MM.1S (cell line): ENCODE measurements at places on chromosomes 3 and 15.

DNA sequence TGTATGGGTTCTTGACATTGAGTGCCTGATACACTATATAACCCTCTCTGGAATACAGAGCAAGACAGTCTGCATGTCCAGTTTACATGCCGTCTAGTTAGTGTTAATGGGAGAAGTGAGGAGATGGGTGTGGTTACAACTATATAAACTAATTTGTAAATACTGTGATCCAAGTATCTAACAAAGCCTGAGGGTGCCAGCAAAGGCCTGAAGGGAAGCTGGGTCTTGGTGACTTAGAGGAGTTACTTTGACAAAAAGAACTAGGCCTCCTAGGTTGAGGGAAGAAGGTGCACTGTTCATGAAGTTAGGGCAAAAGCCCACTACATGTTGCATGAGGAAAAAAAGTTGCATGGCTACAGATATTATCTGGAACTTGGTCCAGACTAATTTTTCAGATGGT, 2.3 kb downstream of the NSUN3 start:
- H3K27me3 ChIP-seq, result no peaks in the 10 kb centered on the region
- H3K4me3 ChIP-seq, result no peak overlapping the region
- no peak overlapping the region for H3K27ac ChIP-seq
- H3K4me1 ChIP-seq, result peaks cover 16% of the 10 kb centered on the region
- 0 out of 2 replicates have a peak, but pooled peaks cover 4% of the 10 kb centered on the region for H3K36me3 ChIP-seq
- DNase-seq, result no peak

GRCh38 chr15:80932989-80933388, 56.6 kb downstream of the MESD start:
- H3K27ac ChIP-seq, result no peak overlapping the region
- no peaks in the 10 kb centered on the region for H3K4me1 ChIP-seq
- no peaks in the 10 kb centered on the region for H3K27me3 ChIP-seq
- no peak overlapping the region for H3K4me3 ChIP-seq
- no peak for DNase-seq

- no peak overlapping the region for H3K4me3 ChIP-seq
- DNase-seq, result no peak
- no peaks in the 10 kb centered on the region for H3K4me1 ChIP-seq
- H3K27me3 ChIP-seq, result no peaks in the 10 kb centered on the region
- no peak overlapping the region for H3K27ac ChIP-seq
- H3K36me3 ChIP-seq, result no peaks in the 10 kb centered on the region
These were observed 22.0 kb upstream of the BCL2L10 start for GRCh38 chr15:52134502-52135144.

DNA sequence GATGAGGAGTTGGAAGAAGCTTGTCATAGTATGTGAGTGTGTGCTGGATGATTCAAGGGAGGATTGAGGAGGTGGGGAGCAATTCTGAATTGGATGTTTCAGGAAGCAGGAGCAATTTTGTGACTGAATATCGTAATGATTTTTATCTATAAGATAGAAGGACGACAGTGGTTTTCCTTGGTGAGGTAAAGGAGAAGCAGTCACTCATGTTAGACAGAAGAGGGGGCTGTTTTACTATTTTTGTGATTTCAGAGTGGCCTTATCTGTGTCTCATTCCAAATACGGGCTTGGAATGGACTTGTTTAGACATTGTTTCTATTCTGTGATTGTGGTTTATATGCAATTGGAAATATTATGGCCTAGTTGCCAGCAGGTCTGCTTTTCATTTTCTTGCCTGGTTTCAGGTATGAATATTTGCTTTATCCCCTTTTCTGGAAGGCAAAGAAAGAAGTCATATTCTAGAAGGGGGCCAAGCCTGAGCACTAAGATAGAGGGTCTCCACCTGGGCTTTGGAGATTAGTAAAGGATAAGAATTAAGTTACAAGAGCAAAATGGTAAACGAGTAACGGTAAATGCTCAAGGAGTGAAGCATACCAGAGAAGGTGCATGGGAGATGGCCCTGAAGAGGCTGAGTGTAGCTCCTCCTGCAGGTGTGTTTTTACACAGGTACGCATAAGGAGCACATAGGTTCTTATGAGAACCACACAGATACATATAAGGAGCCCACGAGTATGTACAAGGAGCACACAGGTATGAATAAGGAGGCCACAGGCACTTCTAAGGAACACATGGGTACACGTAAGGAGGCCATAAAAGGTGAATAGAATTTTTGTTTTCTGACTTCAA, 124.6 kb upstream of the KCNAB1 start:
- peak; percentile 63 for DNase-seq
- H3K27me3 ChIP-seq, result no peaks in the 10 kb centered on the region
- no peaks in the 10 kb centered on the region for H3K4me1 ChIP-seq
- H3K27ac ChIP-seq, result no peak overlapping the region
- H3K4me3 ChIP-seq, result no peak overlapping the region

DNA sequence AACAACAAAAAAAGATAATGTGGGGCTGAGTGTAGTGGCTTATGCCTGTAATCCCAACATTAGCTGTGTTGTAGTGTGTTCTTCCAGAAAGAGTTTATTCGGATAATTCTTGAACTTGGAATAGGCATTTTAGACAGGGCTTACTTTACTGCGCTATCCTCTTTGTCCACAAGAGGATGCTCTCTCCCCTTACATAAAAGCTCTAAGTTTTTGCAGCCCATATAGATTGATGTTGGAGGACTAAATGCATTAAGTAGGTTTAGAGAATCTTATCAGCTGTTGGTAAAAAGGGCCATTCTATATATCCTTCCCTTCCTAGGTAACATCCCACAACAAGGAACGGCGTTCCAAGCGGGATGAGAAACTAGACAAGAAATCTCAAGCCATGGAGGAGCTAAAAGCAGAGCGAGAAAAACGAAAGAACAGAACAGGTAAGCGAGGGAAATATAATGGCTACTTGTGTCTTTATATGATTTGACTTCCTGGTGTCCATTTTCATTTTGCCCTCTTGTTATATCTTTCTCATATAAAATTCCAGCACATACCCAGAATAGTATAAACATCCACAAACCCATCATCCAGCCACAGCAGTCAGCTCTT, 27.8 kb upstream of the ITPKA start:
- peak; percentile 56 for DNase-seq
- no peak overlapping the region for H3K27ac ChIP-seq
- H3K36me3 ChIP-seq, result no peaks in the 10 kb centered on the region; the same call in 1 of the 2 replicates
- H3K27me3 ChIP-seq, result no peaks in the 10 kb centered on the region
- no peaks in the 10 kb centered on the region for H3K4me1 ChIP-seq

DNA sequence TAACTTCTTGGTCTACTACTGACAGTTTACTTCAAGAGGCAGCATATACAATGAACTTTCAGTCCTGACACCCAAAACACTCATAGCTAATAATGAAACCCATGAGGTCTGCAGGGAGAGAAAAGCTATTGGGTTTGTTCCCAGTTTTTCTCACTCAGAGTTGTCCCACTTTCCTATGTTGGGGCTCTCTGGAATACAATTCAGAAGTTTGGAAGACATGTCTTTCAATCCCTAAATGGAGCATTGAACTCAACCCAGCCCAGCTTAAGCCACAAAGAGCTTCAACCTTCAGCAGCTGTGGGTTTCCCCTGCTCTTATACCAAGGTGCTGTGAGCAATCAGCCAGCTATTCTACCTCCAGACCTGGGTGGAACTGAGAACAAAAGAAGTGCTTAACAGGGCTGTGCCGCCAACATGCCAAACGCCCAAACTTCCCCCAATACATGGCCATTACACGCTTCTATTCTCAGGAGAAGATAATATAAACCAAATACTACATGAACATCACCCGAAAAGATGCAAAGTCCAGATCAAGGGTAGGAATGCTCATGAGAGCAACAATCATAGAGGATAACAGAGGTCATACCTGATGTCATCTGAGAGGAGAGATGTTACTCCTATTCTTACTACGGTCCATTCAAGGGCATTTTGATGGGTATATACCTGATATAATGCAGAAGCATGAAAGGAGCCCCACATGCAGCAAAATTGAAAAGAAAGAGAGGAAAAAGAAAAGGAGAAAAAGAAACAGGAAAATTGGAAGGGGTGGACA, 131.2 kb upstream of the TGFBR2 start:
- H3K4me3 ChIP-seq, result no peak overlapping the region
- H3K27ac ChIP-seq, result no peak overlapping the region

DNA sequence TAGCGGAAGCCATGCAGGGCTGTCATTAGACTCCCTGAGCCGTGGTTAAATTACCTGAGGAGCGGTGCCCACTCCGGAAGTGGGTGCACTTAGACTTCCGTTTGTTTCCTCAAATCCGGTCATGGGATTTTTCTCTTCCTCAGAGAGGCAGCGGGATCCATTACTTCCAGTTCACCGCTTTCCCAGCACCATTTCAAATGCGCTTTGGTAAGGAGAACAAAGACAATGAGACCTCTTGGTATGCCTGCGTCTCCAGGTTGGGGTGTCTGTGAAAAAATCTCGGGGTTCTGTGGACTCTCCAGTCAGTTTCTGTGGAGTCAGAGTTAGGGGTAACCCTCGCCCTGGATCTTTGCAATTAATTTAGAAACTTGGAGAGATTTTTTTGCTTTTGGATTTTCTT, 132.3 kb upstream of the PTPRG start:
- H3K27me3 ChIP-seq, result no peaks in the 10 kb centered on the region
- H3K36me3 ChIP-seq, result no peaks in the 10 kb centered on the region

- H3K27me3 ChIP-seq, result no peaks in the 10 kb centered on the region
- DNase-seq, result no peak
- peaks cover 83% of the 10 kb centered on the region for H3K4me1 ChIP-seq
- H3K36me3 ChIP-seq, result no peaks in the 10 kb centered on the region
These were observed 41.5 kb downstream of the PPCDC start for GRCh38 chr15:75064846-75065245.

- H3K27ac ChIP-seq, result no peak overlapping the region
- no peaks in the 10 kb centered on the region for H3K36me3 ChIP-seq
These were observed 795.4 kb upstream of the SEMA6D start for GRCh38 chr15:46921891-46922290.

GRCh38 chr15:34726406-34727100, 28.2 kb downstream of the GJD2 start:
- H3K4me1 ChIP-seq, result no peaks in the 10 kb centered on the region
- no peak overlapping the region for H3K27ac ChIP-seq
- DNase-seq, result no peak
- H3K36me3 ChIP-seq, result no peaks in the 10 kb centered on the region

GRCh38 chr3:130700541-130700940, 46.1 kb downstream of the PIK3R4 start:
- no peaks in the 10 kb centered on the region for H3K36me3 ChIP-seq
- no peak overlapping the region for H3K4me3 ChIP-seq
- H3K27ac ChIP-seq, result no peak overlapping the region
- H3K4me1 ChIP-seq, result no peaks in the 10 kb centered on the region
- no peak for DNase-seq
- no peaks in the 10 kb centered on the region for H3K27me3 ChIP-seq

DNA sequence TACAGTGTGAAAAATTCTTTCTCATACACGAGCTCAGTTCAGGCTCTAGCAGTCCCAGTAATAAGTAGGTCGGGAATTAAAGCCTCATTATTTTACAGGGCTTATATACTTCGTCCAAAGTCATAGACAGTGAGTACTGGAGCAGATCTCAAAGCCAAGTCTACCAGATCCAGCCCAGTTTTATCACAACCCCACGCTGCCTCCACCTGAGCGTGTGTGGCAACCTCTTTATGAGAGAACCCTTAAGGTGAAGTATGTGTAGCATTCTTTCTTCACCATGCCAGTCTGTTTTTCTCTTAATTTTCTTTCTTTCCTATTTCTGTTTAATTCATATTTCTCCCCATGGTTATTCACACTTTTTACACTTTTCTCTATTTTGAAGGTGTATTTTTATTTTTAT, 574.6 kb upstream of the ARPP21 start:
- DNase-seq, result no peak
- no peak overlapping the region for H3K4me3 ChIP-seq
- no peaks in the 10 kb centered on the region for H3K27me3 ChIP-seq
- no peak overlapping the region for H3K27ac ChIP-seq

GRCh38 chr15:87496795-87497194, 759.7 kb downstream of the NTRK3 start:
- H3K27ac ChIP-seq, result no peak overlapping the region
- no peaks in the 10 kb centered on the region for H3K36me3 ChIP-seq
- DNase-seq, result no peak

GRCh38 chr3:133927540-133928066, 31.9 kb upstream of the RAB6B start:
- H3K36me3 ChIP-seq, result no peaks in the 10 kb centered on the region
- no peak overlapping the region for H3K27ac ChIP-seq
- 0 out of 2 replicates have a peak, but pooled peaks cover 4% of the 10 kb centered on the region for H3K4me1 ChIP-seq
- no peaks in the 10 kb centered on the region for H3K27me3 ChIP-seq
- peak; percentile 18 for DNase-seq

- H3K4me3 ChIP-seq, result no peak overlapping the region
- no peaks in the 10 kb centered on the region for H3K36me3 ChIP-seq
These were observed 54.8 kb upstream of the DLG1 start for GRCh38 chr3:197353001-197353866.

GRCh38 chr15:65835447-65835846, 33.8 kb upstream of the RAB11A start:
- H3K4me1 ChIP-seq, result peaks cover 19% of the 10 kb centered on the region
- H3K27ac ChIP-seq, result no peak overlapping the region
- no peaks in the 10 kb centered on the region for H3K36me3 ChIP-seq
- H3K4me3 ChIP-seq, result no peak overlapping the region

GRCh38 chr15:93180128-93180527, 91.1 kb upstream of the RGMA start:
- no peak for DNase-seq
- H3K4me3 ChIP-seq, result no peak overlapping the region
- H3K4me1 ChIP-seq, result no peaks in the 10 kb centered on the region
- H3K27ac ChIP-seq, result no peak overlapping the region

- no peak overlapping the region for H3K27ac ChIP-seq
- H3K4me3 ChIP-seq, result no peak overlapping the region
- H3K27me3 ChIP-seq, result no peaks in the 10 kb centered on the region
These were observed 153.9 kb upstream of the SETMAR start for GRCh38 chr3:4149296-4149695.

GRCh38 chr3:197212290-197212689, 86.1 kb downstream of the DLG1 start:
- H3K27ac ChIP-seq, result no peak overlapping the region
- no peaks in the 10 kb centered on the region for H3K36me3 ChIP-seq
- DNase-seq, result no peak
- H3K4me1 ChIP-seq, result no peaks in the 10 kb centered on the region
- no peaks in the 10 kb centered on the region for H3K27me3 ChIP-seq
- H3K4me3 ChIP-seq, result no peak overlapping the region

DNA sequence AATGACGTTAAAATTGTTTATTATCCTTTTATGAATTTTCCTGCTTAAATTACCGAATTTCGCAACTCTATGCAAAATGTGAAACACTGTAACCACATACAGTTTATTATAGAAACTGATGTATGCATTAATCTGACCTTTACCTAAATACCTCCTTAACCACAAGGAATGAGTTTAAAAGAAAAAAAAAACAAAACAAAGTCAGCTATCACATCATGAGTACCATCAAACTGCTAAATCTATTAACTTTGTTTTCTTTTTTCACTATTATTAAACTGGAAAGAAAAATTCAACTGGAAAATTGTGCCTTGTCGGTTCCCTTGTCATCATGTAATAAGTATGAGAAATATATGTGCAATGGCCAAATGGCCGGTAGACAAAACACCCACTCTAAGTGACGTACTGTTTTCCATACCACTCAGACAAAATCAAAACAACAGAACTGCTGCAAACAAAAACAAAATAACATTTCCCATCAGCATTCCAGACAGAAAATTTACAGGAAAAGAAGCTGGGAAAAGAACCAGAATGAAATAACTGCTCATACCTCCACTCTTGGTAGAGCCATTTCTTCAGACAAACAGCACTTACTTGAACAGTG, 415.3 kb downstream of the FOXP1 start:
- no peaks in the 10 kb centered on the region for H3K36me3 ChIP-seq
- H3K4me1 ChIP-seq, result 0 out of 2 replicates have a peak, but pooled peaks cover 4% of the 10 kb centered on the region
- H3K27ac ChIP-seq, result no peak overlapping the region
